Stimulated activated CD8-positive, alpha-beta memory T cell treated with anti-CD3 and anti-CD28 coated beads, Interleukin-7, amount 100 ng/mL, for 4 hours (primary cell): ENCODE measurements at places on chromosomes 2 and 18.

GRCh38 chr2:69914950-69915945 is at the start of gene MXD1:
MXD1 (plus strand) TSS chr2:69915109; CDS start chr2:69915331, 222 bp downstream.
- no peak for DNase-seq

- no peak for DNase-seq
These were observed 74.5 kb downstream of the SPATS2L start for GRCh38 chr2:200380833-200381542.

GRCh38 chr2:146814971-146815370 is 1029.9 kb upstream of the ACVR2A start:
- no peak for DNase-seq

GRCh38 chr18:74994502-74995418 is 214.2 kb downstream of the PTGR3 start:
- peak; percentile 14 for DNase-seq

DNA sequence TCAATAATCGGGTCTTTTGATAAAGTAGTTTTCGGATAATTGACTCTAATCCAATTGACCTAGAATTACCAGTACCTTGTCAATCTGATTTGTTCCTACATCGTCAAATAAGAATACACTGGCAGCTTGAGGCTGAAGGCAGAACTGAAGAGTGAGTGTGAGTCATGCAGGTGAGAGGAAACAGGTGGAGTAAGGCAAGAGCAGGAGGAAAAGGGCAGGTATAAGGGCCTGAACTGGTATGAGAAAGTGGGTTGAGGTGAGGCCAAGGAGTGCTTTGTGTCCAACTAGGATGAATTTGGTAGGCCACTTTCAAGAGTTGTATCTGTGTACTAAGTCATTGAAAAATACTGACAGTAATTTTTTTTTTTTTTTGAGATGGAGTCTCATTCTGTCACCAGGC is 186.0 kb downstream of the ZNF385B start:
- no peak for DNase-seq

GRCh38 chr2:240614391-240614790 is 10.9 kb upstream of the GPR35 start:
- DNase-seq = no peak

GRCh38 chr2:233867993-233868532 is at the start of gene MSL3B:
MSL3B (minus strand) TSS chr2:233868386.
- peak; percentile 50 for DNase-seq

DNA sequence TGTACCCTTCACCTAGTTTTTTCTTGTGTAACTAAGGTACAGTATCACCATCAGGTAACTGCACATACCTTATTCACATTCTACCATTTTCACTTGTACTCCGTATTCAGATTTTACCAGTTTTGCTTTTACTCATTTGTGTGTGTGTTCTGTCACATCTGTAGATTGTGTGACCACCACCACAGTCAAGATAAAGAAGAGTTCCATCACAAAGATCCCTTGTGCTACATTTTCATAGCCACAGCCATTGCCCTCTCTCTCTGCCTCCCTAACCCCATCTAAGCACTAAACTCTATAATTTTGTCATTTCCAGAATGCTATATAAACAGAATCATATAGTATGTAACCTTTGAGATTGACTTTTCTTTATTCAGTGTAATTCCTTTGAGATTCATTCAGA is 23.5 kb downstream of the DIS3L2 start:
- DNase-seq = no peak

- no peak for DNase-seq
These were observed 130.5 kb downstream of the PXDN start for GRCh38 chr2:1613731-1614354.
